Stimulated activated naive CD8-positive, alpha-beta T cell treated with anti-CD3 and anti-CD28 coated beads, Interleukin-15, Interleukin-2, amounts not matched to agents 100 U/mL and 50 U/mL, for 24 hours (primary cell): ENCODE measurements at places on chromosomes 13 and 19.

- no peak for DNase-seq
Measured at GRCh38 chr13:39527301-39527700, 75.7 kb downstream of the LHFPL6 start.

DNA sequence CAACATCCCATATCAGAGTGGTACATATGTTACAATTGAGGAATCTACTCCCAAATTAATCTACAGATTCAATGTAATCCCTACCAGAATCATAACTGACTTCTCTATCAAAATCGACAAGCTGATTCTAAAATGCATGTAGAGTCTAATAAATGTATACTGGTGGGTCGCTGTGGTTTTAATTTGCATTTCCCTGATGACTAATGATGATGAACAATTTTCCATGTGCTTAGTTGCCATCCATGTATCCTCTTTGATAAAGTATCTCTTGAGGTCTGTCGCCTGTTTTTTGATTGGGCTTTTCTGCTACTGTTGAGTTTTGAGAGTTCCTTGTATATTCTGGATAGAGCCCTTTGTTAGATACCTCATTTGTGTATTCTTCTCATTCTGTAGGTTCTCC lies 43.8 kb downstream of the KLF12 start:
- no peak for DNase-seq

GRCh38 chr13:33879118-33879517 lies 61.2 kb downstream of the RFC3 start:
- no peak for DNase-seq

GRCh38 chr13:112105892-112106291 lies 38.9 kb downstream of the SOX1 start:
- no peak for DNase-seq

- DNase-seq, result no peak
Measured at GRCh38 chr13:75327135-75327510, 154.8 kb downstream of the TBC1D4 start.

GRCh38 chr13:46053162-46054012 lies 841 bp upstream of the ZC3H13 start:
- no peak for DNase-seq

- no peak for DNase-seq
Measured at GRCh38 chr13:79871594-79871993, 390.6 kb downstream of the NDFIP2 start.

GRCh38 chr13:113425941-113426590 lies 27.2 kb downstream of the ADPRHL1 start:
- DNase-seq, result no peak

DNA sequence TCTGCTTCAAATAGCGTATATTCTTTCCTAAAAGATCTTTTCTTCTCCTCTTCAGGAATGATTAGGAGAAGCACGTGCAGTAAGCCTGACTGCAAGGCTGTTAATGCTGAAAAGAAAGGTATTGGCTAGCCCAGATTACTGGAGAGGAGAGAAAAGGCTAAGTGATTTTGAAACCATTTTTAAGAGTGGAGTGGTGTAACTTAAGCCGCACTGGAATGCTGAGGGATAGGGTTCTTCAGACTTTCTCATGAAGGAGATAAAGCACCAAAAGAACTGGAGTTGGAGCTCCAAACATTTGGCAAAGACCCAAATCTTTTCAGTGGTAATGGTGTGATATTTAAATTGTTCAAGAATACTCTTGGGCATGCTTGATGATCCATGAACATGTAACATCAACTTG lies 388.3 kb downstream of the COG6 start:
- DNase-seq, result no peak

DNA sequence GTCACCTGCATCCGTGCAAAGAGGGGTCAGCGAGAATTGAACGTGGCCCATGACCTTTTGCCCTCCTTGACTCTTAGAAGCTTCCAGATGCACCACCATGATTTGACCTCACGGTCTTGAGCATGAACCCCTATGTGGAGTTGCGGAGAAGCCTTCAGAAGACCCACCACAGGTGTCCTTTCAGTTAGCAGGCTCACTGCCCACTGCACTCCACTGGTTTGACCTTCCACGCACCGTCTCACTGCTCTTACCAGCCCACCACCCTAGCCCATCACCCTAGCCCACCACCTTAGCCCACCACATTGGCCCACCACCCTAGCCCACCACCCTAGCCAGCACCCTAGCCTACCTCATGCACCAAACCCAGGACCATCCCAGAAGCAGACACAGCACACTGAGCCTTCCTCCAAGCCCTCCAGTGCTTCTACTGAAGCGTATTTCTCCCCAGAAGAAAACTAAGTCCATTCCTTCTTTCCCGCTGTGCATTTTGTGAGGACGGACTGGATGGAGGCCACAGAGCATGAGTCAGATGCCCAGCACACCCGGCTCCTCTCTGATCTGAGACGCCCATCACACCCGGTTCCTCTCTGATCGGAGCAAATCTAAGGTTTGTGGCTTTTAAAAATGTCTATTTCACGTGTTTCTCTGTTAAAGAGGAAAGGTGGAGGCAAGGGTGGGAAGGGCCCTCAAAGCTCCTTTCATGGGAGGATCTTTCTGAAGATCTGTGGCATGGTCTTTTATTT lies 45.8 kb downstream of the SOX1 start:
- no peak for DNase-seq
